ENCODE measurements at places on chromosomes 7 and 10. TPM values are rescaled to one million over a fixed set of nuclear protein-coding genes. Genes with fewer than 3 reads are reported as not detected.

GRCh38 chr7:18020138-18020715, 7.4 kb downstream of the PRPS1L1 start:
- H3K27me3 ChIP-seq, result no peaks in the 10 kb centered on the region
- H3K4me1 ChIP-seq, result no peaks in the 10 kb centered on the region
- DNase-seq, result no peak
- H3K27ac ChIP-seq, result peak overlapping the region; percentile 12

DNA sequence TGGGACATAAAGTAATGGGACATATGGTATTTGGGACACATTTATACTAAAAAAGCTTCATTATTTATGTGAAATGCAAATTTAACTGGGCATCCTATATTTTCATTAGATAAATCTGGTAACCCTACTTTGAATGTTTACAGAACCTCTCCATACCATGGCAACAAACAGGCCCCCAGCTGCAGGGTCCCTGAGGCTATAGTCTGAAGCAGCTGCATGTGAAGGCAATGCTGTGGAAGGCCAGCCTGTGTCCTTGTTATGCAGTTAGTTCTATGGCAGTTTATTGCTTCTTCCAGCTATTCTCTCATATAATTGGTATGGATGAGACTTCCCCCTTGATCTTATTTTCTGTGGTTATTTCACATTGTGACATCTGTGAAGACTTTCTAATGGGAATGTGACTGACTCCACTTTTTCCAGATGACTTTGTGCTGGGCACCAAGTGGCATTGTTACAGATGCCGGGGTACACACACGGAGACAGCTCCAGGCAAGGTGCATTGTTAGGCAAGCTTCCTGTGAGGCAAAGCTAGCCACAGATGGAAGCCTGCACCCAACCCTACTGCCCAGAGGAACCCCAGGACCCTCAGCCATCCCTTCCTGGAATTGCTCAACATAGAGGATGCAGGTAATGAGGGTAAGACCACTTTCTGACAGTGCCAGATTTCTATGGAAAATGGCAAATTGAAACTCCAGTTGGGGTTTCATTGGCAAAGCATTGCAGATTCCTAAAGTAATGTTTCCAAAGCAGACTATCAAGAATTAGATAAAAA, 49.5 kb upstream of the ADAM12 start:
- no peak overlapping the region for H3K4me3 ChIP-seq
- DNase-seq, result no peak
- no peaks in the 10 kb centered on the region for H3K36me3 ChIP-seq
- no peak overlapping the region for H3K27ac ChIP-seq
- H3K27me3 ChIP-seq, result peaks cover 6% of the 10 kb centered on the region
- H3K4me1 ChIP-seq, result no peaks in the 10 kb centered on the region

LRIT1 gene
- not detected for total RNA-seq

DNA sequence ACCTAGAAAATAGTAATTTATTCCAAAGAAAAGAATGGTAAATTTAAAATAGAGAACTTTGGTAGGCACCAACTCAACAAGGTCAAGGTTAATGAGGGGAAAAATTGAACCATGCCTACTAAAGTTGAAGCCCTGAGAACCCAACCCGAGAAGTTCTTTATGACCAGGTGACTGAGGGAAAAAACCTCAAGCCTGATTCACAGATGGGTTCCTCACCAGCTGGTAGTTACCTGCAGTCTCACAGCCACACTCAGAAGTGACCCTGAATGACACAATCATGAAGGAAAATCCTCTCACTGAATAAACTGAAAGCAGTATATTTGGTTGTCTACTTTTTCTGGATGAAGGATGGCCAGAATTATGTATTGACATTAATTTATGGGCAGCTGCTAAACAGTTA, 7.0 kb downstream of the C10orf67 start:
- H3K27me3 ChIP-seq, result no peaks in the 10 kb centered on the region
- no peak for DNase-seq
- no peak overlapping the region for H3K4me3 ChIP-seq

IFT22 gene
- total RNA-seq, result 6.5 TPM

- no peaks in the 10 kb centered on the region for H3K36me3 ChIP-seq
- H3K4me3 ChIP-seq, result no peak overlapping the region
- H3K4me1 ChIP-seq, result no peaks in the 10 kb centered on the region
- H3K27ac ChIP-seq, result no peak overlapping the region
- DNase-seq, result no peak
Observed at GRCh38 chr10:14186245-14186644, 144.5 kb downstream of the FRMD4A start.

DNA sequence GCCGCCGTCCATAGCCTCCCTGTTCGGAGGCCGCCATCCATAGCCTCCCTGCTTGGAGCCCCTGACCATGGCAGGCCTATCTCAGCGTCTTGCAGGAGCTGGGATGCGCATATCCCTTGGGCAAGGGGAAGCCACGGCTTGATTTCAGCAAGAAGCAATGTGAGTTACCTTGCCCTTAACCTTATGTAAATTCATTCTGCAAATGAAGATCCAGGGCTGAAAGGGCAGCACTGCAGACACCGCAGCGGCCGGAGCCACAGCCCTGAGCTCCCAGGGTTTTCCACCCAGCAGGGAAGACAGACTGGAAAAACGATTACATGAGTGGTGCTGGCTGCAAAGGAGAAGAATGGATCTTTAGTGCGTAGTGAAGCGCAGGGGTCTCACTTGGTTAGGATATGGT, 95.8 kb downstream of the SEC61G start:
- no peak overlapping the region for H3K27ac ChIP-seq
- no peak overlapping the region for H3K4me3 ChIP-seq
- peaks cover 4% of the 10 kb centered on the region for H3K4me1 ChIP-seq
- no peaks in the 10 kb centered on the region for H3K36me3 ChIP-seq
- no peak for DNase-seq

CC2D2B gene
- 2.8 TPM for total RNA-seq

GRCh38 chr10:729213-729612, 39.7 kb upstream of the DIP2C start:
- H3K27me3 ChIP-seq, result peaks cover 41% of the 10 kb centered on the region
- no peaks in the 10 kb centered on the region for H3K36me3 ChIP-seq
- no peaks in the 10 kb centered on the region for H3K4me1 ChIP-seq
- no peak for DNase-seq
- H3K4me3 ChIP-seq, result no peak overlapping the region

HYAL4 gene
- total RNA-seq, result not detected

ITIH5 gene
- total RNA-seq, result 1.9 TPM

DNA sequence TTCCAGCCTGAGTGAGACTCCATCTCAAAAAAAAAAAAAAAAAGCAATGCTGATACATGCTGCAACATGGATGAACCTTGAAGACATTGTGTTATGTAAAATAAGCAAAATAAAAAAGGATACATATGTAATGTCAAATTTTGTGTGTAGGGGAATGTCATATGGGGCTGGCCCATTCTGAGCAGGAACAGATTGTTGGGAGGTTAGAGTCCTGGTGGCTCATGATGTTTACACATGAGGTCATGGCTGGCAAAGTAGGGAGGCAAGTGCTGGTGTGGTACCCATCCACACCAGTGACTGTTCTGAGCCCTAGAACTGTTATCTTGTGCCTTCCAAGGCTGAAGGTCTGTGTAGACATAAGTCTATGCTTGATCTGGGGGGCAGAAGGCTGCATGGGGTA, 37.6 kb downstream of the ZNF92 start:
- no peaks in the 10 kb centered on the region for H3K4me1 ChIP-seq
- H3K4me3 ChIP-seq, result no peak overlapping the region
- H3K27me3 ChIP-seq, result no peaks in the 10 kb centered on the region
- H3K27ac ChIP-seq, result no peak overlapping the region
- DNase-seq, result no peak

SSC4D gene
- total RNA-seq, result 0.43 TPM

ADAM8 gene
- 99.1 TPM for total RNA-seq

- H3K27ac ChIP-seq, result no peak overlapping the region
- H3K4me1 ChIP-seq, result no peaks in the 10 kb centered on the region
- DNase-seq, result peak; percentile 32
- H3K36me3 ChIP-seq, result no peaks in the 10 kb centered on the region
- no peaks in the 10 kb centered on the region for H3K27me3 ChIP-seq
- H3K4me3 ChIP-seq, result no peak overlapping the region
Observed at GRCh38 chr10:30831426-30831825, 200.2 kb downstream of the ZNF438 start.

GRCh38 chr7:23698822-23699221, 11.2 kb upstream of the STK31 start:
- DNase-seq, result no peak
- H3K27me3 ChIP-seq, result no peaks in the 10 kb centered on the region
- H3K4me3 ChIP-seq, result no peak overlapping the region

HABP2 gene
- not detected for total RNA-seq

- H3K27ac ChIP-seq, result no peak overlapping the region
- DNase-seq, result peak; percentile 61
- no peaks in the 10 kb centered on the region for H3K4me1 ChIP-seq
Observed at GRCh38 chr7:155865830-155866525, 53.7 kb upstream of the SHH start.

All from spleen (tissue), 13 donors.